ENCODE measurements at places on chromosomes 5 and 9.
A peak's percentile ranks its signal among the peaks of the same experiment; 100 is the strongest.

- DNase-seq, result no peak
These were observed 3.5 kb upstream of the BHMT start for GRCh38 chr5:79108086-79108485.

- DNase-seq, result peak; percentile 49
These were observed 109.3 kb upstream of the FCN2 start for GRCh38 chr9:134770972-134771971.

DNA sequence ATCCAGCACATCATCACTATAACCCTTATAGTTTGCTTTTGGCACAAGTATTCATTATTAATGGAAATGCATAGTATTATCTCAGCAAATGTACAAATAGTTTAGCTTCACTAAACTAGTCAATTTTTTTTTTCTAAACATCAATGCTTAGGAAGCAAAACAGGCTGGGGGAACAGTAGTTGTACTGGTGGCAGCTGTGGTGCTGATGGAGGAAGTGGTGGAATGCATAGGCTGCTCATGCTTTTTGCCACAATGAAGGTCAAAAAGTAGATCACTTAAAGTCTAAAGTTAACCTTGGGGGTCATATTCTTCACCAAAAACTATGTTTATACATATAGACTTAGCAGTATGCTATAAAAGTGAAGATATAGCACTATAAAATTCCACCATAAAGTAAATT, 36.3 kb upstream of the CDKN2B start:
- DNase-seq, result no peak

DNA sequence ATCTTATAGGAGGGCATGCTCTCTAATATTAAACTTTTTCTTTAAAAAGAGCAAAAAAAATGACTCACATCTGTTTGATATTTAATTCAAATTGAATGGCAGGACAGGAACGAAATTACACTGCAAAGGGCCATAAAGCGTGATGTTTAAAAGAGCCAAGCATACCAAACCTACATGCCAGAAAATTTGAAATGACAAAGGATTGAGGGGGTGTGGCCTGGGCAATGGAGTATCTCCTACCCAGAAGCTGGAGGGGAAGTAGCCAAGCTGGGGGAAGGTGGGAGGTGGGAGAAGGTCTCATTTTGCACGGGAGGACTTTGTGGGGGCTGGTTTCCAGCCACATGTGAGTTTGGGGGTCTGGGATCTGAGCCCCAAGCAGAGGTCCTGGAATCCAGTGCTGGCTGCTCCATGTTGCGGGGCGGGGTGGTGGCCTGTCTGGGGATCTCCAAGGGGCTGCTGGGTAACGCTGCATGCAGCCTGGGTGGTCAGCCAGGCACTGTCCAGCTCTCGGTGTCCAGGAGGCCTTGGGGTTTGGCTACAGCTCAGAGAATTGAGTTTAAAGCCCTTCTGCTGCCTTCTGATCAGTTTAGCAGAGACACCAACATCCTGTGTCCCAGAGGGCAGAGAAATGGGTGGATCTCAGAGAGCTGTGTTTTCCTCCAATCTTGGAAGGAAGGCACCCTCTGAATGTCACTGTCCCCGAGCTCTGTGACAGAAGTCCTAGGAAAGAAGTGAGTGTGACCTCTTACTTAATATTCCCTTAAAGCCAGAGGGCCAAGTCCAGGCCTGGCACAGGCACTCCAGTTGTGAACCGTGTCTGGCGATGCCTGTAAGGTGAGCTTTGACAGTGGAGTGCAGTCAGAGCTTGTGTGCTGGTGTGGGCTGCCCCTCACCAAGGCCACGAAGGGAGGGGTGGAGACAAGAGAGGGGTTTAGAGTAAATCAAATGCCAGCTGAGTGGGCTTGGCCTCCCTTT, 7.6 kb downstream of the DCANP1 start:
- DNase-seq, result no peak

DNA sequence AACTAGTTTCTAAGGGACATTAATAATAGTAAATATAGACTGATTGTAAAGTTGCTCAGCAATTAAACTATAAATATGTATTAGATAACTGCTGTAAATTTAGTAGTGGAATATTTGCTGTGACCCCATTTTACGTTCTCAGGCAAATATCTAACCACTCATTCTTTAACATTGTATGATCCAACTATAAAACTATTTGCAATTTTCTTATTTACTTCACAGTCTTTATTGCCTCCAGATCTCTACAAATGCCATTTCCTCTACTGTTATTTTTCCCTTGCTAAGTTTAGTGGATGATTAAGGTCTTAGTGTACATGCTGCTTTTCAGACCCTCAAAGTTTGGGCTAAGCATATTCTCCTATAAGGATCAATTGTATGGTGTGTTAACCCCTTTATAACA, 526.2 kb upstream of the ST8SIA4 start:
- no peak for DNase-seq

DNA sequence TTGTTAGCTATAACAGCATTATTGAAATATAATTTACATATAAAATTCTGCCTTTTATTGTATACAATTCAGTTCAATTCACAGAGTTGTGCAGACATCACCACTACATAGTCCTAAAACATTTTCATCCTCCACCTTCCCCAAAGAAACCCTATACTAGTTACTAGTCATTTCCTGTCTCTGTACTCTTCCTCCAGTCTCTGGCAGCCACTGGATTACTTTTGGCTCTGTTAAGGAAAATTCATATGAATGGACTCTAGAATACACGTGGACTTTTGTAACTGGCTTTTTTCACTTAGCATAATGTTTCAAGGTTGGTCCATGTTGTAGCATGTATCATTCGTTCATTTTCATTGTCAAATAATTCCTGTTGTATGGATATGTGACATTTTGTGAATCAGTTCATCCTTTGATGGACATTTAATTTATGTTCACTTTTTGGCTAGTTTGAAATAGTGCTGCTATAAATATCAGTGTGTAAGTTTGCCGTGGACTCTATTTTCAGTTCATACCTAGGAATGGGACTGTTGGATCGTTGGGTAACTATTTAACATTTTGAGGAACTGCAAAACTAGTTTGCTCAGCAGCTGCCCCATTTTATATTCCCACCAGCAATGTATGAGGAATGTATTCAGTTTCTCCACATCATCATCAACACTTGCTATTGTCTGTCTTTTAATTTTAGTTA, 9.7 kb downstream of the ICE1 start:
- no peak for DNase-seq

Measured in GM12892 (cell line).